Upper lobe of left lung (tissue), 6 donors: ENCODE measurements at places on chromosomes 2 and 18. TPM values are rescaled to one million over a fixed set of nuclear protein-coding genes. Genes with fewer than 3 reads are reported as not detected.

- no peaks in the 10 kb centered on the region for H3K27me3 ChIP-seq
- no peak overlapping the region for H3K4me3 ChIP-seq
- no peak overlapping the region for H3K27ac ChIP-seq
- H3K4me1 ChIP-seq: no peaks in the 10 kb centered on the region
Measured at GRCh38 chr2:24626131-24626530, 135.1 kb downstream of the NCOA1 start.

The UGT1A5 gene
- total RNA-seq: not detected

DNA sequence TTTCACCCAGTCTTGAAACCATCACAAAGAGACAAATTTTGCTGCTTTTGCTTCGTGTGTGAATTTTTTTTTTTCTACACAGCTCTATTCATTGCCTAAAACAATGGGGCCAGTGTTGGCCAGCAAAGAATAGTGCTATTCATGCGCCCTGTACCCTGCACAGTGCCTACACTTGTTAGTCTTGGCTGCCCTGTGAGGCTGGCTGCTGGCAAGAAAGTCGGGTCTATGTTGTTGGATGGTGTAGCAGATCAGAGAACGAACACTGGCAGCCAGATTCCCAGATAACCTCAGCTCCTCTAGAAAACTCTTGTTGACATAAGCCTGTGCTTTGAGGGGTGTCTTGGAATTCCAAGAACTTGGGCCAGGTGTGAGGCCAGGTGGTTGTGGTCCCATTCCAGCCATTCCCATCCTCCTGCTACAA lies 455.7 kb upstream of the TCF4 start:
- no peaks in the 10 kb centered on the region for H3K4me1 ChIP-seq
- no peak overlapping the region for H3K27ac ChIP-seq
- DNase-seq: no peak
- H3K27me3 ChIP-seq: no peaks in the 10 kb centered on the region

DNA sequence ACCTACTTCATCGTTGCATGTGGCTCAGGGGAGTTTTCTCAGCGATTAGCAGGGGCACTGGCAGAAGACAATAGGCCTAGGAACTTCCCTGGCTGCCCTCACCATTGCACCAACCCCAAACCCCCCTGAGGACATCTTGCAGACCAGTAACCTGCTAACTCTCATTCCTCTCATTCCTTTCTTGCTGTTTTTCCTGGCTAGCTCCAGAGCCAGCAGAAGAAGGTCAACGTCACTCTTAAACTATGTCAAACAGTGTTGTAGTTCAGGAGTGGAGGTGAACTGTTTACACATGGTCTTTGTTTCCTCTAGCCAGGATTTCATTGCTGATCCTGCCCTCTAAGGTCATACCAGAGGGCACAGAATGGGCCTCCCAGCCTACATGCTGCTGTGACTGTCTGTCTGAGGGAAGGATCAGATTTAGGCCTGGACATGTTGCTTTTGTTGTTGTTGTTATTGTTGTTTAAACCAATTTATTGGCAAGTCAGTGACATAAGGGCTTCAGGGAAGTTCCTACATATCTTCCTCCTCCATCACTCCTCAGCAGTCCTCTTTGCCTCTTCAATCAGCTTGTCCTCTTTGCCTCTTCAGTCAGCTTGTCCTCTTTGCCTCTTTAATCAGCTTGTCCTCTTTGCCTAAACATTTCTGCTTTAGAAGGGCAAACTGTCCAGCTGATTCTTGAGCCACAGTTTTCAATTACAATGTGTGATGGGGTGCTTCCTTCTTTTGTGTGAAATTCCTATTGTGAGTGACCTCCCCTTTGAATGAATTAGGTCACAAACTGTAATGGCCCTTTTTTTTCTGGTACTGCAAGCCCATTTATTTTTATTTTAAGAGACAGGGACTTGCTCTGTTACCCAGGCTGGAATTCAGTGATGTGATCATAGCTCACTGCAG lies 471.9 kb upstream of the TNP1 start:
- H3K27ac ChIP-seq: no peak overlapping the region
- no peaks in the 10 kb centered on the region for H3K27me3 ChIP-seq
- no peaks in the 10 kb centered on the region for H3K4me1 ChIP-seq
- no peak overlapping the region for H3K4me3 ChIP-seq
- H3K36me3 ChIP-seq: no peaks in the 10 kb centered on the region

The TBR1 gene
- total RNA-seq: not detected

GRCh38 chr2:149387411-149387810 lies 57.0 kb downstream of the LYPD6 start:
- H3K27me3 ChIP-seq: no peaks in the 10 kb centered on the region
- no peaks in the 10 kb centered on the region for H3K36me3 ChIP-seq
- no peaks in the 10 kb centered on the region for H3K4me1 ChIP-seq
- no peak for DNase-seq
- H3K27ac ChIP-seq: no peak overlapping the region

- H3K4me1 ChIP-seq: no peaks in the 10 kb centered on the region
- no peaks in the 10 kb centered on the region for H3K36me3 ChIP-seq
- no peak overlapping the region for H3K4me3 ChIP-seq
Measured at GRCh38 chr2:199705538-199705937, 145.5 kb downstream of the FTCDNL1 start.

The GCG gene
- total RNA-seq: not detected

The CEP192 gene
- 19.8 TPM for total RNA-seq

The IL1B gene
- 13.4 TPM for total RNA-seq

The DHRS9 gene
- 4.8 TPM for total RNA-seq

- no peak overlapping the region for H3K27ac ChIP-seq
- H3K4me1 ChIP-seq: no peaks in the 10 kb centered on the region
- H3K27me3 ChIP-seq: no peaks in the 10 kb centered on the region
Measured at GRCh38 chr2:2026252-2026831, 282.0 kb upstream of the PXDN start.

DNA sequence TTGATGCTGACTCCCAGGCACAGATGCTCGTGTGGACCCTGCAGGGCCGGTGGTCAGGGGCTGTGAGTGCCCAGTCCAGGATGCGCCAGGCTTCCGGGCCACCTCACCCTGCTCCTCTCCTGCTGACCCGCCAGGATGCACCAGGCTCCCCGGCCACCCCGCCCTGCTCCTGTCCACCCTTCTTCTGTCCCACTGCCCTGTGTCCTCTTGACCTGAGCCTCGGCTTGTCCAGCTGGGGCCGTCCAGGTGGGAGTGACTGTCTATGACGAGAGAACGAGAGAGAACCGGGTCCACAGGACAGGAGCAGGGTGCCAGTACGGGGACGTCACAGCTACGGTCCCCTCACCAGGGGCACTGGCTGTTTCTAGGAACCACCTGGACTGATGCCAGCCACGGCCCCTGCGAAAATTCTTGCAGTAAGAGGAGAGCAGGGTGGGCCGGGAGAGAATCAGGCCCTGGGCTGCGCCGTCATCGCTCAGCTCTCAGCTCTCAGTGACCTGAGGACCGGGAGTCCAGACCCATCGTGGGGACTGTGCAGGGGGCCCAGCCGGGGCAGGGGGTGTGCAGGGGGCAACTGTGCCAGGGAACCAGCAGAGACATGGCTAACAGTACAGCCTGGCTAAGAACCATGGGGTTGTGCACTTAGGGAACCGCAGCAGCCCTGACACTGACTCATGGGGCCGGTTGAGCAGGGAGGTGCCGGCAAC lies 12.9 kb upstream of the NFATC1 start:
- H3K27ac ChIP-seq: no peak overlapping the region
- H3K4me3 ChIP-seq: no peak overlapping the region
- peak; percentile 66 for DNase-seq
- H3K4me1 ChIP-seq: peaks cover 11% of the 10 kb centered on the region

GRCh38 chr2:197097578-197098366 lies 171.3 kb upstream of the PGAP1 start:
- peaks cover 25% of the 10 kb centered on the region for H3K36me3 ChIP-seq
- H3K27me3 ChIP-seq: no peaks in the 10 kb centered on the region
- no peak for DNase-seq
- H3K4me3 ChIP-seq: no peak overlapping the region

GRCh38 chr2:188663301-188663700 lies 310.9 kb upstream of the COL3A1 start:
- no peak for DNase-seq
- no peak overlapping the region for H3K4me3 ChIP-seq
- no peaks in the 10 kb centered on the region for H3K36me3 ChIP-seq

DNA sequence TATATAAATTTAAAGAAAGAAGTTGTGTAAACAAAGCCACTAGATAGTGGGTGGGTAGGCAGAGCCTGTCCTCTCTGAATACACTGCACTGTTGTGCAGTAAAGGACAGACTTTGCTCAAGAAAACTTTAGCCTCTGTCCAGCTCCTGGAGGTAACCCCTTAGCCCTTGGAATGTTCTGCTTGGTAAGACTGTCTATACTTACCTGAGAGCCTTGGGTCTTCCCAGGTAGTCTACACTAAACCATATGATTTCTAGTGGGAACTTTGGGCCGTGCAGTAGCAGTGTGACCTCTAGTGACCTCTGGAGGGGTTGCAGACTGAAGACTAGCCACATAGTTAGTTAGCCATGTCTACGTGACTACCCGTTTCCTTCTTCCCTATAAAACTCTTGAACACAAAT lies 678.3 kb upstream of the NRXN1 start:
- H3K27ac ChIP-seq: no peak overlapping the region
- H3K4me1 ChIP-seq: no peaks in the 10 kb centered on the region
- H3K27me3 ChIP-seq: no peaks in the 10 kb centered on the region
- DNase-seq: no peak
- H3K36me3 ChIP-seq: no peaks in the 10 kb centered on the region
- H3K4me3 ChIP-seq: no peak overlapping the region

GRCh38 chr2:112062894-112063293 lies 7.8 kb downstream of the TMEM87B start:
- H3K27me3 ChIP-seq: no peaks in the 10 kb centered on the region
- H3K4me3 ChIP-seq: no peak overlapping the region
- peaks cover 6% of the 10 kb centered on the region for H3K4me1 ChIP-seq

The SCN9A gene
- total RNA-seq: 9.3 TPM

- H3K27ac ChIP-seq: no peak overlapping the region
- DNase-seq: no peak
- no peaks in the 10 kb centered on the region for H3K4me1 ChIP-seq
- no peaks in the 10 kb centered on the region for H3K27me3 ChIP-seq
- no peak overlapping the region for H3K4me3 ChIP-seq
Measured at GRCh38 chr2:126614524-126615227, 41.3 kb upstream of the GYPC start.

- no peak overlapping the region for H3K27ac ChIP-seq
- no peaks in the 10 kb centered on the region for H3K27me3 ChIP-seq
- H3K4me3 ChIP-seq: no peak overlapping the region
- DNase-seq: no peak
Measured at GRCh38 chr18:27142891-27143290, 42.2 kb downstream of the CHST9 start.

DNA sequence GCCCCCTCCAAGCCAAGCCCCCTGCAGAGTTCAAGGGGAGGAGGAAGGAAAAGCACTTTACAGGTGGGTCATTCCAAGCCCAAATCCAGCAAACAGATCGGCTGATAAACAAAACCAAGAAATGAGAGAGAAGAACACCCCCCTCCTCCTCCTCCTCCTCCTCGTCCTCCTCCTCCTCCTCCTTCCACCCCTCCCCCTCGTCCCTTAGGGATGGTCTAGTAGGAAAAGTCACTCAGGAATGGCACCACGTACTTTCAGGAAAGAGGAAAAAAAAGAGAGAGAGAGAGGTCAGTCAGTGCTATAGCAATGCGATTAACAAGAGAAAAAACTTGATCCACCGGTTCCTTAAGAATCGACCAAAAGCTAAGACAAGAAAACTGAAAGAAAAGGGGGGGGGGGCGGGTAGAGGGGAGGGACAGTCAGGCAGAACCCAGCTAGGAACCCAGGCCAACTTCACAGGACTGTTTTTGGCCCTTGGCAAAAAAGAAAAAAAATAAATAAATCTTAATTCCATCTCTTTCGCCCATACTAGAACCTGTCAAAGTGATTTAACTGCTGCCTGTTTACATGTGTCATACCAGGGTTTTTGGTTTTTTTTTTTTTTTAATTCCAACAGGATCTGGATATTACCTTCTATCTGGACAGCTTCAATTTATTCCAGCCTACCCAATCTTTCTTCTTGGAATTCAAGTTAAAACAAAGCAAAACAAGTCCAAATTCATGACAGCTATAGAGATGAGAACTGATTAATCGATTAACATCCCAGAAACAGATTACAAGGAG lies 906 bp downstream of the IKZF2 start:
- no peaks in the 10 kb centered on the region for H3K27me3 ChIP-seq
- peaks cover 21% of the 10 kb centered on the region for H3K4me1 ChIP-seq
- H3K36me3 ChIP-seq: no peaks in the 10 kb centered on the region
- H3K27ac ChIP-seq: peak overlapping the region; percentile 85
- DNase-seq: peak; percentile 23

The GCKR gene
- total RNA-seq: not detected

GRCh38 chr2:73946215-73946614 lies 19.5 kb downstream of the DGUOK start:
- DNase-seq: no peak
- H3K27ac ChIP-seq: no peak overlapping the region
- H3K27me3 ChIP-seq: no peaks in the 10 kb centered on the region
- H3K4me3 ChIP-seq: no peak overlapping the region
- peaks cover 11% of the 10 kb centered on the region for H3K4me1 ChIP-seq

The ST8SIA3 gene
- total RNA-seq: not detected

GRCh38 chr2:134336352-134336751 lies 82.5 kb downstream of the MGAT5 start:
- no peak overlapping the region for H3K4me3 ChIP-seq
- no peak for DNase-seq
- no peak overlapping the region for H3K27ac ChIP-seq
- no peaks in the 10 kb centered on the region for H3K36me3 ChIP-seq

GRCh38 chr18:40938615-40939014 lies 1016.4 kb upstream of the PIK3C3 start:
- DNase-seq: no peak
- no peaks in the 10 kb centered on the region for H3K27me3 ChIP-seq
- H3K4me1 ChIP-seq: no peaks in the 10 kb centered on the region
- H3K27ac ChIP-seq: no peak overlapping the region
- no peak overlapping the region for H3K4me3 ChIP-seq

The ZAP70 gene
- total RNA-seq: 6.4 TPM

The PIEZO2 gene
- 7.2 TPM for total RNA-seq

DNA sequence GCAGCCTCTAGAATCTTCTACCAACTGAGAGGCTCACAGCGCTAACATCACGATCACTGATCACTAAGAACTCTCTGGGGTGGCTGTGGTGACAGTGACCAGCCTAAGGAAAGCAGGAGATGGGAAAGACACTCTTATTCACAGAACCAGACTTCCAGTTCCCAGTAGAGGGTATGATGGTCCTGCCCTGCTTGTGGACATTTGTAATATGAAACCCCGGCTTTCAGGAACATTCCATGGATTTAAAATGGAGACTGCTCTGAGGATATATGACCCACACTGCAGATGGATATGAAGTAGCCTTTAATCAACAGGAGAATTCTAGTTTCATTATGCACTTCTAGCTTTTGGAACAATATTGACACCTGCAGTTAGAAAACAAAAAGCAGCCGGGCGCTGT lies 131.8 kb downstream of the AFF3 start:
- H3K4me3 ChIP-seq: no peak overlapping the region
- H3K4me1 ChIP-seq: peaks cover 8% of the 10 kb centered on the region
- no peaks in the 10 kb centered on the region for H3K36me3 ChIP-seq
- no peaks in the 10 kb centered on the region for H3K27me3 ChIP-seq

The PSD4 gene
- total RNA-seq: 44.0 TPM

The GALNT5 gene
- 24.7 TPM for total RNA-seq

The COLEC11 gene
- total RNA-seq: 2.3 TPM

GRCh38 chr18:13558790-13559189 lies 167.6 kb downstream of the FAM210A start:
- H3K36me3 ChIP-seq: no peaks in the 10 kb centered on the region
- peaks cover 6% of the 10 kb centered on the region for H3K4me1 ChIP-seq
- H3K27ac ChIP-seq: no peak overlapping the region
- no peak for DNase-seq
- no peak overlapping the region for H3K4me3 ChIP-seq
